ENCODE measurements at places on chromosomes 7 and 10.

- DNase-seq: no peak
These were observed 100.3 kb downstream of the ARHGAP21 start for GRCh38 chr10:24623383-24623782.

DNA sequence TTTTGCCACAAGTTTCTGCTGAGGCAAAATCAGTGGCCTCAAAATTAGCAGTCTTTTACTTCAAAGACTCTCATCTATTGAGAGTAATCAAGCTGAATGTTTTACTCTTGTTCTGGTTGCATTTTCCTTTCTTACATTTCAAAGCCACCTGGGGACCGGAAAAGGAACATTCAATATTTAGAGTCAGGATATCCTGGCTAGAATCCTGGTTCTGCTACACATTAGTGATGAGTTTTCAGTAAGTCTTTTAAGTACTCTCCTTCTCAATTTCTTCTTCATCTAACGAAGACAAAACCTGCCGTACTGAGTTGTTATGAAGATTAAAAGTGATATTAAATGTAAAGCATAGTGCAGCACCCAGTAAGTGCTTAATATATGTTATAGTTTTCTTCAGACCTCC is 52.5 kb downstream of the LAMB4 start:
- DNase-seq: no peak

DNA sequence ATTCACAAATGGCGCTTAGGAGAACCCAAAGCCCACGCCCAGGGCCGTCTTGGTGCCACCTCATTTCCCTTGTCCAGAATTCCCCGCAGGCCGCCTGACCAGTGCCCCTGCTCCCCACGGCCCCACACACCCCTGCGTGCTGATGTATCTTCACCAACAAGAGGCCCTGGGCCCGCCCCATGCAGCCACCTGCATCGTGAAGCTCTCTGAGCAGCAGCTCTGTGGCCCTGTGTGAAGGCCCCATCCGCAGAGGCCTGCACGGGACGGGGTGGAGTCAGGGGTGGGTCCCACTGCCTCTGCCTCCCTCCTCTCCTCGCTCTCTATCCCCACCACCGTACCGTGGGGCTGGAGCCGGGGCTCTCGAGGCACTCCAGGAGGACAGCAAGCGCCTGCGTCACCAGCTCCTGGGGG is 14.7 kb downstream of the BRAT1 start:
- DNase-seq: no peak

DNA sequence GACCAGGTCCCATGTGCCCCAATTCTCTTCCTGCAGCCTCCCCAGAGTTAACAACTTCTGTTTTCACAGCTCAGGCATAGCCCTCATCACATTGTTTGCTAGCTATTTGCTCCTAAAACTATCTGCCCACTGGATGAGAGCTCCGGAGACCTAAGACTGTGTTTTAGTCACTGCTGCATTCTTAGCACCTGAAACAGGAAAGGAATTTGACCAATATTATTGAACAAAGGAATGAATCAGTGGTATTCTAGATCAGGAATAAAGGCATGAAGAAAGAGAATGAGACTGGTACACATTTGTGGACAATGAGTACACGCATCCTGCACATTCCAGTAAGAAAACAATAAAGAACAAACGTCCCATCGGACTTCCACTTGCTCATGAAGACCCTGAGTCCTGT is 54.8 kb downstream of the PPP1R17 start:
- no peak for DNase-seq

GRCh38 chr7:107108793-107109371 is 59.9 kb upstream of the HBP1 start:
- no peak for DNase-seq

DNA sequence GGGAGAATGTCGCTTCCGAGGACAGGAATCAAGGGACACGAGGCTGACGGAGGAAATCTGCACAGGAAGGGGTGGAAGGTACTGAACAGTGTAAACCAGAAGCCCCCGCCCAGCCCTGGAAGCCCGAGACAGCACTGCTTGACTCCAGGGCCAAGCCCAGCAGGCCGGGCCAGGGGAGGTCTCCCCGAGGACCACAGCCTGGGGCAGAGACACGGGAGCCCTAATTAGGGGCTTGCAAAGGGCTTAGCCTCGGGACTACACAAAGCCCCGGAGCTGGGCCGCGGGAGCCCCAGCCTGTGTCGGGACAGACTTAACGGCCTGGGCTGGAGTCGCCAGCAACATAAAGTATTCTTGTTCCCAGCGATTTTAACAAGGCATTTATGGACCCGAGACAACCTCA is 50.8 kb downstream of the OAT start:
- DNase-seq: no peak

DNA sequence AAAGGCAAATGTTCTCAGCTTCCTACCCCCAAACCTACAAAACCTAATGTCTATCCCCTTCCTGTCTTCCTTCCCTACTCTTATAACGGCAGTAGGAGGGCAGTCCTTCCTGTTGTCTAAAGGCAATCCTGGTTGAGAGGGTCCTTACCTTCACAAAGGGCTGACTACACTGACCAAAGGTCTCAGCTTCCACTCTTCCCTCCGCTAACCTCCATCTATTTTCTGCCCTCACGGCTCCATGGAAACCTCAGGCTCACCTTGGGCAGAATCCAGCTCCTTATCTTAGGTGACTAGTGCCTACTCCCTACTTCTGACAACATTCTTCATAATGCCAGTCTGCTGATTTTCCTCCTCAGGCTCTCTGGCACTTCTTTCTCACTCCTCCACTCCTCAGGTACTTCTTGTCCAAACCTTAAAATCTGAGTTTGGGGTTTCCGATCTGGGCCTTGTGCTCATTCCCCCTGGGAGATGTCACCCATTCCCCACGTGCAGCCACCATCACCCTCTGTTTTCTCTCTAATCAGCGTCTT is 542 bp downstream of the FBXL13 start:
- no peak for DNase-seq

DNA sequence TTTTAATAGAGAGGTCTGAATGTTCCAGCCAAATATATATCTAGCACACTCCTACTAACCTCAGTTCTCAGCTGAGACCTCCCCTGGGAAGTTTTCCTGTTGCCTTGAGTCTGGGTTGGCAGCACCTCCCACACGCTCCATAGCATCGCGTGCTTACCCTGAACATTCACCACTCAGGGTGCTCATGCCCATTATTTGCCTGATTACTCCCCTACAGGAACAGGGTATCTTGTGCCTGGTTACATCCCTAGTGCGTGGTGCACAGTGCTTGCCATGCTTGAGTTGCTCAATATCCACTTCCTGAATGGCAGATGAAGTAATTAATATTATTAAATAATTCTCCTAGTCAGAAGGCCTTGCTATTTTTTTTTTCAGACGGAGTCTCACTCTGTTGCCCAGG is 269.9 kb upstream of the IMMP2L start:
- no peak for DNase-seq

GRCh38 chr10:129090618-129091366 is 376.2 kb upstream of the MGMT start:
- DNase-seq: no peak

DNA sequence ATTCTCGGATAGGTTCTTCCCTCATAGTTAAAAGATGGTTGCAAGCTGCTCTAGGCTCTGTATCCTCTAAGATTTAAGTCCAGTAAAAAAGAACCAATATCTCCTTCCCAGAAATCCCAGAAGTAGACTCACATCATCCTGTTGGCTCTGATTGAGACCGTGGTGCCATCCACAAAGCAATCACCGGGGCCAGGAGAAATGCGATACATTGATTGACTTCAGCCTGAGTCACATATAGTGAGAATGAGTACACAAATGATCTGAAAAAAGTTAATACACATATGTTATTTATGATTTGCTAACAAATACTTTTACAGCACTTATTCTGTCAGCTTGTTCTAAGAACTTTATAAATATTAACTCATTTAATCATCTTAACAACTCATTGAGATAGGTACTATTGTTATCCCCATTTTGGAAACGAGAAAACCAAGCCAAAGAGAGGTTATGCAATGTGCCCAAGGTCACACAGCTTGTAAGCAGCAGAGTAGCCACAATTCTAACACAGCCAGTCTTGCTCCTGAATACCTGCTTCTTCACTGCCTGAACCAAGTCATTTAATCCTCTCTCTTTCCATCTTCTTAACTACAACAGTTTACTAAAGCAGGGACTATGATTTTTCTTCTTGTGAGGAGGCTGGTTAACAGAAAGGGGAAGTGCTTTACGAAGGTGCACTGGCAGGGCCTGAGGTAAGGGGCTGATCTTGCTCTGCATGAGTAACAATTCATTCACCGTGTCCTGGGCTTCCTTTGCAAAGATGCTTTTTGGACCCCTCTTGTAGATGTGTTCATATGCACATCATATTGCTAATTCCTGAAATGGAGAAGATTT is 177.0 kb downstream of the REEP3 start:
- DNase-seq: no peak

- no peak for DNase-seq
These were observed 27.5 kb downstream of the ADRB1 start for GRCh38 chr10:114071178-114071577.

DNA sequence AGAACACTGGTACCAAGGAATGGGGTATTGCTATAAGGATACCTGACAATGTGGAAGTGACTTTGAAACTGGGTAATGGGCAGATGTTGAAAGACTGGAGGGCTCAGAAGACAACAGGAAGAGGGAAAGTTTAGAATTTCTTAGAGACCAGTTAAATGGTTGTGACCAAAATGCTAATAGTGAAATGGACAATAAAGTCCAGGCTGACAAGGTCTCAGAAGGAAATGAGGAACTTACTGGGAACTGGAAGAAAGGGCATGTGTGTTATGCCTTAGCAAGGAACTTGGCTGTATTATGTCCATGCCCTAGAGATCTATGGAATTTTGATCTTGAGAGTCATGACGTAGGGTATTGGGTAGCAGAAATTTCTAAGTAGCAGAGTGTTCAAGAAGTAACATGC is 38.0 kb downstream of the FAM149B1 start:
- DNase-seq: no peak

- no peak for DNase-seq
These were observed 13.5 kb downstream of the KCNH2 start for GRCh38 chr7:150964593-150965111.

GRCh38 chr10:108187408-108188012 is 1023.0 kb upstream of the SORCS1 start:
- DNase-seq: no peak

DNA sequence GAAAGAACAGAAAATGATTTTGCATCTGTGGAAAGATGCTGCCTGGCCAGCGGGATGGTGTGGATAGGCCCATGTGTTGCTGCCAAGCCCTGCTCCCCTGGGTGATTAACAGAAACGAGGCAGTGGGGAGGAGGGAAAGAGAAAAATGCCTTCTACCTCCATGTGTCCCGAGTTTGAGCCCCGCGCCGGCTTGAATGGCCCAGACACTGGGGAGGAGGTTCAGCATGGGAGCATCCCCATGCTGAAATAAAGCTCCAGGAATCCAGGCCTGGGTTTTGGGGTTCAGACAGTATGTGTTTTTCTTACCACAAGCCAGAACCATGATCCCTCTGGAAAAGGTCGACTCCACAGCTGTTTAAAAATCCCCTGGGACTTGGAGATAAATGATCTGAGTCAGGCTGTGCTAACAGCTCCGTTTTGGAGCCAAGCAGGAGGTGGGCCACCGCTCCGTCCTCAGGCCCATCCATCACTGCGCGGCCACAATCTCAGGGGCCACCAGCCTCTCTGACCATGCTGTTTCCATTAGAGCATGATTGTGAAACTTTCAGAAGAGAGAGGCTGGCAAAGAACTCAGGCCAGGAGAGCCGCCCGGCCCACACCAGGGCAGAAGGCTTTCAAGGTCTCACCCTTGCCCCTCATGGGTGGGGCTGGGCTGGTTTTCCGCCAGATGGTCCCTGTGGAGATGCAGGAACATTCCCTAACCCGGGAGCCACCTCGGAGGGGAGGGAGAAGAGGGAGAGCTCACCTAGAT is 299.7 kb downstream of the ZEB1 start:
- no peak for DNase-seq

DNA sequence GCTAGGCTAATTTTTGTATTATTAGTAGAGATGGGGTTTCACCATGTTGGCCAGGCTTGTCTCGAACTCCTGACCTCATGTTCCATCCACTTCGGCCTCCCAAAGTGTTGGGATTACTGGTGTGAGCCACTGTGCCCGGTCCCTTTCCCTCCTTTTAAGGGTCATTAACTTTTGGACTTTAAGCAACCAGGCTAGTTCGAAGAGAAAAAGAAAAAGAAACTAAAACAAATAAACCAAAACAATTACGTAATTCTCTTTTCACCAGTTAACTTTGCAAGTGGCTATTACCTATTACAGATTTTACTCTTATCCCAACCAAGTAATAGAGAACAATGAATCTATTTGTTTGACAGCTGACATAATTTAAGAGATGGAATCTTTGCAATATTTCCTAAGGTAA is 72.8 kb upstream of the SEMA3C start:
- no peak for DNase-seq

DNA sequence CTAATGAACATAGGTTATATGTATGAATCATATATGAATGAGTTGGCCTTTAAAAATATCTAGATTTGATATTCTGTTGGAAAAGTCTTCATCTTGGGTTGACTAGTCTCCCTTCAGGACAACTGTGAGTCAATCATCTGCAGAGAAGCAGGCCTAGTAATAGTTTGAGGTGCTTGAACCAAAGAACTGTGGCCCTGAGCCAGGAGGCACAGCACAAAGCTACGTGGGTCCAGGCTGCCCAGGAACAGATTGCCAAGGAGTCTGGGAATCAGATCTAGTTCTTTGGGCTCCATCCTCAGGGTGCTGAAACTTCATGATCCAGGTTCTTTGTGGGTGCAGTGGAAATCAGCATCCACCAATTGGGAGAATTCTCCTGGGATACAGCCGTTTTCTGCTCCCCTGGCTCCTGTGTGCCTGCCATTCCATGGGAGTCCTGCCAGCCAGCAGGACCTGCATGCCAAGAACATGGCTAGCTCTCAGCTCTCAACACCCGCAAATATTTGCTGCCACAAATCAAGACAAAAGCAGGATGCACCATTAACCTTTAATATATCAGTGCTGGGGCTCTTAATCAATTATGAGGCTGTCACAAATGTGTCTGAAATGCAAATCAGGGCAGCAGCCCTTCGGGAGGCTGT is 709.0 kb downstream of the GRID1 start:
- no peak for DNase-seq

DNA sequence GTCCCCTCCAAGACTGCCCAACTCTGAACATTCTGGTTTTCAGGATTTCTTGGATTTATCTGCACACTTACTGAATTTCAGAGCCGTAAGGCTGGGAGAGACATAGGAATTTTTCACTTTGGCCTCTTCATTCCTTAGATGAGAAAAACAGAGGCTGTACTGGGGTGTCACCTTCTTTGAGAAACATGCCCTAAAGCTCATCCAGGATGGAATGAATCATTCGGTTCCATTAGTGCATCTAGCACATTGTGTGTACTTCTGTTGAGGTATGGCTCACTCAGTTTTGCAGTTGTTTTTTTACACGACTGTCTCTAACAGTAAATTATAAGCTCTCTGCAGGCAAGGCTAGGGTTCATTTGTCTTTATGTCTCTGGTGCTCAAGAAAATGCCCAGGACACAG is 383.4 kb downstream of the GATA3 start:
- DNase-seq: no peak

All from stimulated activated CD4-positive, alpha-beta T cell treated with anti-CD3 and anti-CD28 coated beads, Interleukin-1b, Interleukin-23, amount 100 ng/mL, for 48 hours (primary cell).